ENCODE measurements at places on chromosomes 4 and X.

GRCh38 chr4:98319021-98319420 is 57.8 kb downstream of the RAP1GDS1 start:
- no peak for DNase-seq

- peak; percentile 80 for DNase-seq
Observed at GRCh38 chr4:3369781-3370674, 71.7 kb upstream of the HGFAC start.

DNA sequence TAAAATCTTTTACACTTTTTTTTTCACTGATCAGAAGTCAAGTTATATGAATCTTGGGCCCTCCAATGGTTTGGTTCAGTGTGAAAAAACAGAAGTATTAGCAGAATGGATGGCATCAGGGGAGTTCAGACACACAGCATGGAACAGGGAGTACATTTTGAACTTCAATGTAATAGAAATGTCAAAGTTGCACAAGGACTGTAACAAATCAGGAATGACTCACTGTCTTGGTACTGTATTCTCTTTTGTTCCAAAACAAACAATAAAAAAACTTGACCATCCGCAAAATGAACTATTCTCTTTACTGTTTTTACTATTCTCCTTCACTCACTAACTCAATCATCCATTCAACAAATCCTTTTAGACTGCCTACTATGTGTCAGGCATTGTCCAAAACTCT is 401.0 kb downstream of the FSTL5 start:
- peak; percentile 33 for DNase-seq

DNA sequence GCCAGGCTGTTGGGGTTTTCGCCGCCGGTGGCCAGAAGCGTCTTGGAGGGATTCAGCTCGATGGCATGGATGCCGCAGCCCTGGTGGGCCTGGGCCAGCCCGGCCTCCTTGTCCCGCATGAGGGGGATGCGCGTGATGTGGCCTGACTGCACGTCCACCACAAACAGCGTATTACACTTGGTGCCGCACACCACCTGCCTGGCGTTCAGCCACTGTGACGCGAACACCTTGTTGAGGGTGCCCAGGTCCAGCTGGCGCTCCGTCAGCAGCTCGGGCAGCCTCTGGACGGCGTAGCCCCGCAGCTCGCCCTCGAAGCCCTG is 728 bp downstream of the DCAF12L2 start:
- no peak for DNase-seq

GRCh38 chr4:149145803-149146202 is 669.8 kb downstream of the IQCM start:
- DNase-seq: peak; percentile 17

- no peak for DNase-seq
Observed at GRCh38 chrX:74423289-74423998, 2.2 kb downstream of the SLC16A2 start.

DNA sequence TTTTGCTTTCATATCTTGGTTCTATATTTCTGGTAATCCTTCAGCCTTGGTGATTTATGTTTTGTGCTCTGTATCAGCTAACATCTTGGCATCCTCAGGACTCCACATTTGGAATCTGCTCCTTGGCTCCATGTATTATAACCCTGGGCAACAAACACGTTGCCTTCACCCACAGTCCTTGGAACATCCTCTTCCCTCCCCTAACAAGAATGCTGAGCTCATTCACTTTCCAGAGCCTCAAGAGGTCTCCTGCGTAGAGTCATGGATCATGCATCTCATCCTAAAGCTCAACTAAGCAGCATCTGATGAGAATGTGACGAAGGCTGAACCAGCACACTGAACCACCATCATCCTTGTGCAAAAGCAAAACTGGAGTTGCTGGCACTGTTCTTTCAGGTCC is 60.5 kb upstream of the C1GALT1C1 start:
- no peak for DNase-seq

GRCh38 chrX:41723826-41724225 is at the start of gene GPR82:
Gene GPR82, plus strand, starts transcription at chrX:41724181. Its CDS starts 2,846 bp downstream, at chrX:41727027.
- DNase-seq: no peak

DNA sequence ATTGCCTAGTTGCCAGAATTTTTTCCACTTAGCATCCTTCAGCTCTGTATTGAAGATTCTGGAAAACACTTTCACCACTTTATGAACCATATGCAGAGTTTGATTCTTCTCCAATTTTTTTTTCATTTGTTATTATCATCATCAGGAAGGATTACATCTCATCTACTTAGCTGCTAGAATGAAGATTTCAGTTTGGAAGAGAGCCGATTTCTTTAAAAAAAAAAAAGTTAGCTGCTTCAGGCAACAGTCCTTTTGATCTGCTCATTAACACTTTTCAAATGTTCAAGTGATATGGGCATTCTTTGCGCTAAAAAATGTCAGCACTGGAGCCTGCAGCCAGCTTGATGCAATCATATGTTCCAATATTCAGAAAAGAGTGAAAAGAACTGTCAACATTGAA is 76.2 kb downstream of the ANTXR2 start:
- DNase-seq: no peak

- no peak for DNase-seq
Observed at GRCh38 chrX:116198235-116198634, 27.7 kb downstream of the AGTR2 start.

DNA sequence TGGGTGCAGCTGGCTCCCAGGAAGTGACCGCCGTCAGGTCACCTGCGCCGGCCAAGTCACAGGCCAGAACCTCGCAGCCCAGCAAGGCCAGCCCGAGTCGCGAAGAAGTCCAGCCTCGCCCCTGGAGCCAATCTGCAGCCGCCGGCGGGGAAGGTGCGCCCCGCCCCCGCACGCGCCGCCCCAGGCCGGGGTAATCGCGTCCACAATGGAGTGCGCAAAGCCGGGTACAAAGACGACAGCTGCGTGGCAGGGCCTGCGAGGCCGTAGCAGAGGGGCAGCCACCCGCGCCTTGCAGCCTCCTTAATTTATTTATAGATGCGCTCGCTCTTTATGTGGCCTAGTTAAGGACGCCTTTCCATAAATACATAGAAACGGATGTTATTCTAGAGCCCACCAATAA is 139.4 kb upstream of the CPEB2 start:
- DNase-seq: no peak

- DNase-seq: no peak
Observed at GRCh38 chr4:153950100-153950979, 161.5 kb upstream of the SFRP2 start.

DNA sequence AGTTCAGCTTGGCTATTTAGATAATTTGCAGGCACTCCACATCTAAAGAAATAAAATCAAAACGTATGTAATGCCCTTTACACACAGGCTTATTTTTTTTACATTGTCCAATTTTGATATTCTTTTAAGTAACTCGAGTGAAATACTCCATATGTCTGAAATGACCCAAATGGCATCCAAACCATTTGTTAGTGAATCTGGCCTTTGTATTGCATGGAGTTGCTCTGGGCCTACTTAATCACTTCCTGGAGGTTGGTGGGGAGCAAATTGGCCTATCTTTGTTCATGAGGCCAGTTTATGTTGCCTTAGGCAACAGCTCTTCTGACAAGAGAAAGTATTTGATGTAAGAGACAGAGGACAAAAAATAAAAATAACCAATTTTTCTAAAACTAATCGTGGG is 47.6 kb upstream of the TMEM131L start:
- DNase-seq: no peak

GRCh38 chr4:69832326-69833030 is 27.5 kb downstream of the SULT1E1 start:
- no peak for DNase-seq

- DNase-seq: no peak
Observed at GRCh38 chr4:145840162-145840768, 98.4 kb downstream of the ZNF827 start.

GRCh38 chrX:13147147-13147546 is 102.7 kb upstream of the FAM9C start:
- no peak for DNase-seq

DNA sequence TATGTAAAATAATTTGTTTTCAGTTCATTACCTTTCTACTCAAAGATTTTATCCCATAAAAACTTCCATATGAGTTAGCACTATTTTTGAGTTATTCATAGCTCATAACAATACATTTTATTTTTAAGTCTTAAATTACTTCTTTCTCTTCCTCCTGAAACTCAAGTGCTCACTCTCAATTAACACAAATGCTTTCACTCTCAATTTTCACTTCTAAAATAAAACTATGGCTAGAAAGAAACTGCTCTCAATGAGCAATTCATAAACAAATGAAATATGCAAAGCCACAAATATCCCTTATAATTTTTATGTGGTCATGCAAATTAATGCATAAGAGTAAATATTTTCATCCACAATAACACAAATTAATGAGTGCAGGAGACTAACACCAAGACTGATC is 38.8 kb downstream of the MAML3 start:
- no peak for DNase-seq

DNA sequence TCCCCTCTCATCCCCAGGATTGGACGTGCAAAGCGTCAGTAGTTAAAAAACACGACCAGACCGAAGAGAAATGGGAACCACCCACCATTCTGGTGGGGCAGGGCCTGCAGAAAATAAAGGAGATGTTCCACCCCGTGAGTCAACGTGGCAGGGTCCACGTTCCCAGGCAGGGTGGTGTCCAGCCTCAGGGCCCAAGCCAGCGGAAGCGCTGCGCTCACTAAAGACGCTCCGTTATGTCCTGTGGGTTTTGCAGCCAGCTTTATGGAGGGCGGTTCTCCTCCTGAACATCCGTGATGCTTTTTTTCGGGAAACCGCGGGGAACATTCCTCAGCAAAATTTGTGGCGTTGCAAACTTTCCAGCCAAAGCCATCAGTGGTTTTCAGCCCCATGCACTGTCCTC is 93.4 kb upstream of the SHOX start:
- DNase-seq: no peak

DNA sequence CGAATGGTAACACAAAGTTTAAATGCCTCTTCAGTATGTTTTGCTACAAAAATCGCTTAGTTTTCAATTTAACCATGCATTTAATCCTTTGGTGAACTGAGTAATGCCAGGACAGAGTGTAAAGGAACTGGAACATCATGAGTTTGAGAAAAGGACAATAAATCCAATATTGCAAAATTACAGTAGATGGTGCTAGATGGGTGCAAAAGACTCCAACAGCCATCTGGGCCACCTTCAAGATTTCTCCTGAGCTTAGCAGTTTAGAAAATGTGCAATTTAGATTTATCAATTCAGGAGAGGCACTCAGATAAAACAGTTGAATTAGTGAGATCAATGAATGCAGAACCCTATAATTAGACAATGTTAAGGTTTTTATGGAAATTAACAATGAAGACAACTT is 33.2 kb upstream of the MID1IP1 start:
- DNase-seq: no peak

GRCh38 chr4:34112573-34112972 is 2131.7 kb downstream of the ARAP2 start:
- no peak for DNase-seq

DNA sequence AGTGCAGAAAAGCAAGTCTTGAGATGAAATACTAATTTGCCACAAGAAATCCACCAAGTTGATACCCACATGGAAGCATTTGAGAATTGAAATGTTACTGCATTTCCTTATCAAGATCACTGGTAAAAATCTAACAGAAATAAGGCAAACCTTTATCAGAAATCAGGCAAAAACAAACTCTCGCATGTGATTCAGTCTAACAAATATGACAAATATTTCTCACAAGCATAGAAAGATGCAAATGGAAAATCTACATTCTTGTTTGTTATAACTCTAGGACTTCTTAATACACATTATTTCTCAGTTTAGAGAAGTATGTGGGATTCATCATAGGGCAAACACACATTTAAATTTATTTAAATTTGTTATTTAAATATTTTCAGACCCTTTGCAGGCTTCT is 52.9 kb downstream of the TXK start:
- no peak for DNase-seq

GRCh38 chr4:90007494-90008167 is 113.0 kb downstream of the MMRN1 start:
- no peak for DNase-seq

DNA sequence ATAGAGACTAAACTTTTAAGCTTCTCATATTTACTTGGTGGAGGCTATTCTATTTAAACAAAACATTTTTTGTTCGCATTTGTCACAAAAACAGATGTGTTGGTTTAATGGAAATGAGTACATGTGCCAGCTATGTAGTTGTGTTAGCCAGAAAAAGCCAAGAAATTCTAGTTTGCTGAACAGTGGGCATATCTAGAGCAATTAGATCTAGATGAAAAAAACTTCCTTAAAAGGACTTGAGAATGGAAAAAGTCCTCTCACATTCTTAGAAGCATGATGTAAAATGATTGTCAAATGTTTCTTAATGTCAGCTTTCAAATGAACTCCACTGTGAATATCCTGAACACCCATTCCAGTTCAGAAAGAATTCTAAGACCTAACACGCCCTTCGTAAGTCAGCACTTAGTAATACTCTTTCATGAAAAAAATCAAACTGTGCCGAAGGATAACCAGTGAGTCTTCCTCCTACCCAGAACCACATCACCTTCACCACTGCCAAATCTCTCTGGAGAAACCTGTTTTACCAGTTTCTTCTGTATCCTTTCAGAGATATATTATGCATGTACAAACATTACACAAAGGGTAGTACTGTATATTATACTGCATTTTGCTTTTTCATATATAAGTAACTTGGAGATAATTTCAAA is 28.2 kb downstream of the PHKA1 start:
- peak; percentile 2 for DNase-seq

DNA sequence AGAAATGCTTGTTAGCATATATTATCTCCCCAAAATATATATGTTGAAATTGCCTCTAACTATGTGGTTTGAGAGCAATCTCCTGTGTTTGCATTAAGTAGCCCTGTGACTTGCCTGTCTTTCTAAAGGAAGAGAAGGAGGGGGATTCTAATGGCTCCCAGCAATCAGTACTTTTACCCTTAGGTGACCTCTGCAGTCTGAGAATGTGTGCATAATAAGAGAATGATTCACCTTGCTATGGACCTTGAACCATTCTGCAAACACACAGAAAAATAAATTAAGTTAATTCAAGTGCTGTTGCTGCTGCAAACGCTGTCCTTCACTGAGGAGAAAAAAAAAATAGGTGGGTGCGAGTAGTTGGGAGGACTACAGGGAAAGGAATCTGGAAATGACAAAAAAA is 322.2 kb downstream of the IQCM start:
- no peak for DNase-seq

DNA sequence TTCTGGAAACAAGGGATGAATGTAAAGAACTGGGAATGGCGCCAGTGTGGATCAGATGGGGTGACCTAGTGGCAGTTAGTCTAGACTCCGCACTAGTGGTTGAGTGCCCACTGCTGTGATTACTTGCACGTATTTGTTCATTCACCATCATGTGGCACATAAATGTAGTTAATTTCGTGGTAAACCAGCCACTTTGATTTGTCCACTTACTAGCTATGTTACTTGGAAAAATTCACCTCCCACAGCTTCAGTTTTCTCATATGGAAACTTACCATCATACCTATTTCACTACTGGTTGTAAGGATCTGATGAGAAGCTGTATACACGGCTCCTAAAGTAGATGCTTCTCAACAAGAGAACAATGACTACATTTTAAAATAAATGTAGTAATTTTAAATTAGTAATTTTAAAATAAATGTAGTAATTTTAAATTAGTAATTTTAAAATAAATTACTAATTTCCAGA is 394 bp upstream of the DYNLT3 start:
- DNase-seq: no peak

GRCh38 chr4:9898596-9899305 is 117.3 kb downstream of the DRD5 start:
- DNase-seq: no peak

GRCh38 chr4:141036786-141037185 is 96.5 kb downstream of the RNF150 start:
- no peak for DNase-seq

Measured in AG09309 (cell line).